ENCODE measurements at places on chromosomes 16 and 17.

GRCh38 chr17:1147664-1148063 is 32.1 kb downstream of the ABR start:
- DNase-seq = peak; percentile 84

DNA sequence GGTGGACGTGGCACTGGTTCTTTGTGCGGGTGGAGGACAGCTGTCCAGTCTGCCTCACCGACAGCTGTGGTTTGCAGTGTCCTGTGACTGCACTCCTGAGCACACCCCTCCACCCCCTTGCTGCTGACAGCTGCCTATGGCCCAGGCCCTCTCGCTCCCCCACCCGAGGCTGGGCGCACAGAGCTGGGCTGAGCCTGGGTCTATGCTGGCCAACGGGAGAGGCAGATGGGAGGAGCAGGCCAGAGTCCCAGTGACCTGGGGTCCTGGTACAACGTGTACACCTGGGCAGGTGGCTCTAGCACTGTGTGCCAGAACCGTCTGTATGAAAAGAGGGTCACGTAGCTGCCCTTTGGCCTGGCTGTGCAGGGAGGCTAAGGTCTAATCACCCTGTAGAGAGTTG is 30.5 kb downstream of the BAIAP2 start:
- no peak for DNase-seq

GRCh38 chr16:21150375-21151001 is at the start of gene DNAH3:
Gene DNAH3, minus strand, starts transcription at chr16:21150846. Its CDS starts 527 bp downstream, at chr16:21150319.
- no peak for DNase-seq

GRCh38 chr16:17567455-17567854 is 96.7 kb upstream of the XYLT1 start:
- DNase-seq = no peak

DNA sequence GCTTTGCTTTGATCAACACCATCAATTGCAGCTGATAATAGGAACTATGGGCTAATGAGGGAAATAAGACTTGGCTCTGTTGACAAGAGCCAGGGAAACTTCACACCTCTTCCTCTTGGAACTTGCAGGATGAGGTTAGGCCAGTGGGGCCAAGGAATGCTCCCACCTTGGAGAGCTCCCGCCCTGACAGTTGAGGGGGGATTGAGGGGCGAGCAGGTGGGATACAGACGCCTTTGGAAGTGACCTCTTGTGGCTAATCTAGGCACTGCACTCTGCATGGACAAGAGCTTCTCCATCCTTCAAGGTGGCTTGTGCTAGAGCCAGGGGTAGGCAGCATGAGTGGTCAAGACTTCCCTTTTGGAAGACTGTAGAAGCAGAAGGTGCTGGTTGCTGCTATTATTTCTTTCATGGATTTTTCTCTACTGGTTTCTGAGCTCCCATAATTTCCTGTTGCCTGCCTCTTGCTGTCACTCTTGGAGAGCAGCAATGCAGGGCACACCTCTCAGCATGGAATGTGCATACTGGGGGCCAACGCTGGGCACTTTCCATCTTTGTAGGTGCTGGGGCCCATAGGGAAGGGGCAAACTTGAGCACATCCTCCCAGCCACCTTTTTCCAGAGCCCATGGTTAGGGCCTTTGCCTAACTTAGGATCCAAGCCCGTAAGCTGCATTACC is 2.3 kb upstream of the PHF12 start:
- DNase-seq = peak; percentile 27

DNA sequence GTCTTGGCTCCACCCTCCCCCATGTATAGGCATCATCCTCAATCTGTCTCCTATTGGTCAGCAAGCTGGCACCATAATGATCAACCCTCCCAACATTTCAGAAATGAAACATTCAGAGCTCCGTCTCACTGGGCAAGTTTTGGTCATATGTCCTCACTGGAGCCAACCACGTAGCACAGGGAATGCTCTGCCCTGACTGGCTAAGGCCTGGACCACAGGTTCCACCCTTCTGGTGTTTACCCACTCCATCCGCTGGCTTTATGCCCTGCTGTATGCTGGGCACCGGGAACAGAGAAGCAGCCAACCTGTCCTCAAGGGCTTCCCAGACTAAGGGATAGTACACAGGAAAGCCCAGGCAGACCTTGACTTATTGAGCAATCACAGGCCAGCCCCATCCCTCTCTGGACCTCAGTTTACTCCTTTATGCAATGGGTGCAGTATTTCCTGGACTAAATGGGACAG is 20.5 kb downstream of the MYO15A start:
- DNase-seq = peak; percentile 63

- no peak for DNase-seq
These were observed 76.1 kb upstream of the GNG13 start for GRCh38 chr16:876523-877241.

DNA sequence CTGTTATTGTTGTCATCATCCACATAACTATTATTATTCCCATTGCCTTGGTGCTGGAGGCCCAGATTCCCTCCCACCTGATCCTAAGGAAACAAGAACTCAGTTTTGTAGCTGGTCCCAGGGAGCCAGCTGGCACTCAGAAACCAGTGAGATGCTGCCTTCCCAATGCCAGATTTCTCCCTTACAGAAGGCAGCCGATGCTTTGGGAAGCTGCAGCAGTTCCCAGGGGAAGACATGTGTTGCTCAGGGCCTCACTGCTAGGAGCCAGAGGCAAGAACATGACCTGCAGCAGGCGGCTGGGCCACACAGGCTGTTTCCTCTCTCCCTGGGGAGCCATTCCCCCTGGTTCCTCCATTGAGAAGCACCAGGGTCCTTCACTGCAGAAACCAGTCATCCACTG is 59.9 kb upstream of the GRIN2A start:
- no peak for DNase-seq

- DNase-seq = no peak
These were observed 6.0 kb upstream of the PRDM7 start for GRCh38 chr16:90083139-90083538.

GRCh38 chr17:67818110-67819002 is 6.9 kb upstream of the BPTF start:
- no peak for DNase-seq

DNA sequence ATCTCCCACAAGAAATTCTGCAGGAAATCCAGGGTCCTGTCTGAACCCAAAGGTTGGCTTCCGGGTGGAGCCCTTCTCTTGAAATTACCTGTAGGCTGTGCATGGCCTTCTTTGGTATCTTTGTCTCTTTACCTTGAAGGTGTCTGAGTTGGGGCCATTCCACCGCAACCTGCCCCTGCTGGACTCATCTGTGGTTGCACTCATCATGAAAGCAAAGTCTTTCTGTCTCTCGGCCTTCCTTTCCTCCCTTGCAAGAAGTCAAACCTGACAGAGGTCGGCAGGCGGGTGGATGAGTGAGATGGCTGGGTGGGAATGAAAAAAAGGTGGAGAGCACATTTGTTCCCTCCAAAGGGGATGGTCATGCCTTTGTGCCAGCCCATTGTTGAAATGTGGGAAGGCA is 25.1 kb downstream of the SALL1 start:
- DNase-seq = no peak

DNA sequence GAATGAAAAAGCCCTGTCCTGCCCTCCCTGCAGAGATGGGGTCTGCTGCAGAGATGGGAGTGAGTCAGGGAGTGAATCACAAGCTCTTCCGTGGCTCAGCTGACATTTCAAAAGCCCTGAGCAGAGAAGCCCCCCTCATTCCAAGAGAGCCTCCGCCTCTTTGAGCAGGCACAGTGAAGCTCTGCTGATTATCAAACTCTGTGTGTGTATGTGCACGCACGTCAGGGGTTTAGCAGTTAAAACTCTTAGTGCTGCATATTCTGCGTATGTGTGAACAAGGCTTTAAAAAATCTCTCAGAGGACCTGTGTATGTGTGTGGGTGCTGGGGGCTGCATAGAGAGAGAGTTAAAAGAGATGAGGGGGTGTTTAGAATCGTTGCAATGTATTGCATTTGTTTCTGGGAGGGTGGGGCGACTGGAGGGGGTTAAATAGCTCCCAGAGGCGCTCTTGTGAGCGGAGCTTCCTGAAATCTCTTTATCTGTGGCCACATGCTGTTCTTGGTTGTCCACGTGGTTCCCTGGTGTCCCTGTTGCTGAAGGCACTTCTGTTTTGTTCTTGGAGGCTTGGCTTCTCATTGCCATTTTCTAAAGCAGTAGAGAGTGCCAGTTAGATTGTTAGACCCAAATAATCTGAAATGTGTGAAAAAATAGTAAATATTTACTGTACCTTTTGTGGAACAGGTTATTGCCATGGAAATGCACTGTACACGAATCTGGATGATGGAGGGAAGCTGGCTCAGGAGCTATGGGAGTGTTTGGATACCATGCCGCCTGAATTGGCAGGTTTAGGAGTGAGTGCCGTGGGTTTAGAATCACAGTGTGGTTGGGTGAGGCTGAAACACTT is 116.6 kb downstream of the PRKCB start:
- no peak for DNase-seq

DNA sequence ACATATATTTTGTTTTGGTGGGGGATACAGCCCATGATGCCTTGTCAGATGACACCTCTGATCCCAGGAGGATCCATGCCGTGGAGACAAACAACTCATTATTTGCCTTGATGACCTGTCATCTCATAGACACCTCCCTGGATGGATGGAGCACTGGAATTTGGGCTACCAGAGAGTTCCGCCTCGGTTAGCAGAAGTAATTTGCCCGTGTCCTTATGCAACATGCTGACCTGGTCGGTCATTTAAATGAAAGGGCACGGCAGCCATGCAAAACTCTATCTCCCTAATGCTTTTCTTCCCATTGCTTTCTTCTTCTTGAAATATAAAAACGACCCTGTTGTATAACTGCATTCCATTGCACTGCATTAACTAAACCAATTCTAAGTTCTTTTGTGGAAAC is 145.3 kb downstream of the GRIN2A start:
- no peak for DNase-seq

DNA sequence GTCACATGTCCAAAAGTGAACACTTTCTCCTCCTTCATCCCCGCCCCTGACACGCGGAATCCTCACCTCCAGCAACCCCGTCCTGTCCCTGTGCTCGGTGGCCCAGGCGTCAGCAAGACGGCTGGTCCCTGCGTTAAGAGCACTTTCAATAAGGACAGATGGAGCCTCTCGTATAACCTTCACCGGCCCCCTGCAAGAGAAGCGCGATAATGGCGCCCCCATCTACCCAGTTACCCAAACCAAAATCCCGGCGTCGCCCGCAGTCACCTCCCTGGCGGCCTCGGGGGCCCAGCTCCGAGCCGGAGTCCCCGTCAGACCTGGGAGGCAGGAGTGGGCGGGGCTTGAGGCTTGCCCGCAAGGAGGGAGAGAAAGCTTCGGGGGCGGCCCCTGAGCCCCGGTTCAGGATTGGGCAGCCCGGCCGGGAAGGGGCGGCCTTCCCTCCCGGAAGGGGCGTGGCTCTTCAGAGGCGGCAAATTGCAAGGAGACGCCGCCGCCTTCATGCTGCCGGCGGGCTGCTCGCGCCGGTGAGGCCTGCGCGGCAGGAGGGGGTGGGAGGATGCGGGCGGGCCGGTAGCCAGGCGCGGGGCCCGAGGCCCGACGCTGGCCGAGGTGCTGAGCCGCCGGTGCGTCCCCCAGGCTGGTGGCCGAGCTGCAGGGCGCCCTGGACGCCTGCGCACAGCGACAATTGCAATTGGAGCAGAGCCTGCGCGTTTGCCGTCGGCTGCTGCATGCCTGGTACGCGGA is at the start of gene TEDC2:
TEDC2 (plus strand) TSS at position 463 of the 744 bp plus-strand sequence; CDS start at position 499, 36 bp downstream.
- peak; percentile 93 for DNase-seq

- no peak for DNase-seq
These were observed 12.8 kb downstream of the SPNS3 start for GRCh38 chr17:4446326-4447071.

GRCh38 chr17:55166506-55166905 is 98.3 kb upstream of the HLF start:
- DNase-seq = no peak

- no peak for DNase-seq
These were observed 26.0 kb upstream of the B4GALNT2 start for GRCh38 chr17:49106321-49107210.

- DNase-seq = no peak
These were observed 33.3 kb downstream of the BAHCC1 start for GRCh38 chr17:81428516-81428915.

DNA sequence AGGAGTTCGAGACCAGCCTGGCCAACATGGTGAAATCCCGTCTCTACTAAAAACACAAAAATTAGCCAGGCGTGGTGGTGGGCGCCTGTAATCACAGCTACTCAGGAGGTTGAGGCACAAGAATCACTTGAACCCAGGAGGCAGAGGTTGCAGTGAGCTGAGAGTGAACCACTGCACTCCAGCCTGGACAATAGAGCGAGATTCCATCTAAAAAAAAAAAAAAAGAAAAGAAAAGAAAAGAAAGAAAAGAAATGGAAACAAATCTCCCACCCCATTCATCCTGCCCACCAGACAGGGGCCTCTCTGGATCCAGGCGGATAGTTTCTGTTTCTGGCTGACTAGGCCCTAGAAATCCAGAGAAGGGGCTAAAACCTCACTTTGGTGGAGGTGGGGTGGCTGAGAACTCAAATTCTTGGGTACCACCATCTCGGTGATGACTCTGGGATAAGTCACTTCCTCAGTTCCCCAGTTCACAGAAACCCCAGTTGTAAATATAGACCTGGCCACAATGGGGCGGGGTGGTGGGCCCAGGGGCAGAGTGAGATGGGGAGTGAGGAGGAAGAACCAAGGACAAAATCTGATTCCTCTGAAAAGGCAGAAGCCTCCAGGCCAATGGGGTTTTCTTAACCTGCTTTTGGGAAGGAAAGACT is 22.2 kb downstream of the SOCS1 start:
- no peak for DNase-seq

GRCh38 chr17:35807371-35808144 is 1.7 kb upstream of the TAF15 start:
- no peak for DNase-seq

DNA sequence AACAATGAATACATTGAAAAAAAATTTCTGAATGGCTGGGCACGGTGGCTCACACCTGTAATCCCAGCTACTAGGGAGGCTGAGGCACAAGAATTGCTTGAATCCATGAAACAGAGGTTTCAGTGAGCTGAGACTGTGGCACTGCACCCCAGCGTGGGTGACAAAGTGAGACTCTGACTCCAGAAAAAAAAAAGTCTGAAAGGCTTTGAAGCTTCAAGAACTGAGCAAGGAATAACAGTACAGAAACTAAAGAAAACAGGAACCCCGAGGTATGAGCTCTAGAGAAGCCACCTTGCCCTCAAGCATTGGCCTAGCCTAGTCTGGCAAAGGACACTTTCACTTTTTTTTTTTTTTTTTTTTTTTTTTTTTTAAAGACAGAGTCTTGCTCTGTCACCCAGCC is 45.0 kb downstream of the TEX2 start:
- no peak for DNase-seq

DNA sequence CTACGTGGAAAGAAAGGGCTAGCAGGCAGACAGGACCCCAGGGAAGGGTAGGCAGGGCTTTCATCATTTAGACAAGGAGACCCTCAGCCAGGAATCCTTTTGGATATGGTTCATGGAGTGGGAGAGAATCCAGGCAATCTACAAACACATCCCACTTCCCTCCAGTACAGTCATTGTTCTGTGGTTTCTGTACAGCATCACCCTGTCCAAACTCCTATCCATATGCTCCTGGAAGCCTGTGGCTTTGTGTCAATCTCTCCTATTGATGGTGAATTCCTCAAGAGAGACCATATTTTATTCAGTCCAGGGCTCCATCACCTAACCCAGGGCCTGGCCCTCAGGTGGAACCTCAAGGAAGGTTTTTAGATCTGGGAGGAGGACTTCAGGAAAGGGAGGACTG is 99.2 kb downstream of the SPACA3 start:
- DNase-seq = no peak
